ENCODE measurements at places on chromosomes 3 and 15.

- no peaks in the 10 kb centered on the region for H3K27me3 ChIP-seq
- H3K36me3 ChIP-seq: no peaks in the 10 kb centered on the region
- no peak overlapping the region for H3K27ac ChIP-seq
- peak; percentile 2 for DNase-seq
- no peak overlapping the region for H3K4me3 ChIP-seq
Measured at GRCh38 chr3:162337630-162338029, 841.0 kb downstream of the OTOL1 start.

DNA sequence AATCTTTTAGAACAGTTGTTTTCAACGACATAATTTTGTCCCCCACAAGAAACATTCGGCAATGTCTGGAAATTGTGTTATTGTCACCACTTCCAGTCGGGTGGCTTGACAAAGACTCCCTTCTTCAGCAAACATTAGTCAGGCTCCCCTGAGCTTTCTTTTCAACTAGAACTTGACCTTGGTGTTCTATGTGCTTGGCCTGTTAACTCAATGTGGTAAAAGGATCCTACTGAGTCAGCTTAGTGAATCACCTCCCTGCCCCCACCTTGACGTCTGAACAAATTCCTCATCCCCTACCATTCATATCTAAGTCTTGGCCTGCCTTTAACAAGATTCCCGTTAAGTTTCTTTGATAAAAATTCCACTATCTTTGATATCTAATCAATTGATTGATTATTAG, 465.0 kb upstream of the ROBO1 start:
- no peak overlapping the region for H3K4me3 ChIP-seq
- no peak overlapping the region for H3K27ac ChIP-seq
- no peaks in the 10 kb centered on the region for H3K36me3 ChIP-seq
- H3K4me1 ChIP-seq: no peaks in the 10 kb centered on the region
- no peaks in the 10 kb centered on the region for H3K27me3 ChIP-seq

- H3K27ac ChIP-seq: no peak overlapping the region
- no peak overlapping the region for H3K4me3 ChIP-seq
- no peaks in the 10 kb centered on the region for H3K27me3 ChIP-seq
- DNase-seq: no peak
- H3K36me3 ChIP-seq: no peaks in the 10 kb centered on the region
- H3K4me1 ChIP-seq: no peaks in the 10 kb centered on the region
Measured at GRCh38 chr3:132174500-132174899, 139.7 kb upstream of the CPNE4 start.

GRCh38 chr3:19060404-19060803, 87.9 kb upstream of the KCNH8 start:
- no peak overlapping the region for H3K4me3 ChIP-seq
- H3K36me3 ChIP-seq: no peaks in the 10 kb centered on the region
- no peaks in the 10 kb centered on the region for H3K27me3 ChIP-seq
- no peak overlapping the region for H3K27ac ChIP-seq
- H3K4me1 ChIP-seq: no peaks in the 10 kb centered on the region
- no peak for DNase-seq

DNA sequence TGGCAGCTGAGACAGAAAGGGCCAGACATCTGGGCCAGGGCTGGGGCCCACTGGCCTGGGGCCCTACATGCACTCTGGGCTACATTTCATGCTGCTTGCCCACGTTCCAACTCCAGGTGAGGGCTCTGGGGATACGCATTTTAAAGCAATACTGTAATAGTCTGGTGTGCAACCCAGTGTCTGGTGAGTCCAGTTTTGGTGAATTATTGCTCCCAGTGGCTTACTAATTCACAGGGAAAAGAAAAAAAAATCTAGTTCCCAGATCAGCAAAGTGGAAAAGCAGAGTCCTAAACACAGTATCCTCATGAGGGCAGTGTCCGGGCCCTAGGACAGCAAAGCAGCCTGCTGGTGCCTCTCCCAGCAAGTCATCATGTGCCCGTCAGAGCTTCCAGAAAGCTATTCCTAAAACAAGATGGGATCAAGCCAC, 82.4 kb downstream of the CCNL1 start:
- no peaks in the 10 kb centered on the region for H3K36me3 ChIP-seq
- no peak overlapping the region for H3K27ac ChIP-seq
- peak; percentile 58 for DNase-seq
- H3K4me3 ChIP-seq: no peak overlapping the region

DNA sequence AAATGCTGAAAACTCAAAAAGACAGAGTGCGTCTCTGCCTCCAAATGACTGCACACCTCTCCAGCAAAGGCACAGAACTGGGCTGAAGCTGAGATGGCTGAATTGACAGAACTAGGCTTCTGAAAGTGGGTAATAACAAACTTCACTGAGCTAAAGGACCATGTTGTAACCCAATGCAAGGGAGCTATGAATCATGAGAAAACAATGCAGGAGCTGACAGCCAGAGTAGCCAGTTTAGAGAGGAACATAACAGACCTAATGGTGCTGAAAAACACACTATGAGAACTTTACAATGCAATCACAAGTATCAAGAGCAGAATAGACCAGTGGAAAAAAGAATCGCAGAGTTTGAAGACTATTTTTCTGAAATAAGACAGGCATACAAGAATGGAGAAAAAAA, 10.1 kb upstream of the AVEN start:
- no peak overlapping the region for H3K27ac ChIP-seq
- no peak for DNase-seq
- H3K4me1 ChIP-seq: no peaks in the 10 kb centered on the region
- H3K4me3 ChIP-seq: no peak overlapping the region
- H3K27me3 ChIP-seq: no peaks in the 10 kb centered on the region
- no peaks in the 10 kb centered on the region for H3K36me3 ChIP-seq

- H3K36me3 ChIP-seq: peaks cover 8% of the 10 kb centered on the region
- H3K27ac ChIP-seq: no peak overlapping the region
- no peak for DNase-seq
- no peaks in the 10 kb centered on the region for H3K4me1 ChIP-seq
Measured at GRCh38 chr15:82124331-82125263, 78.8 kb upstream of the MEX3B start.

GRCh38 chr3:18830087-18830486, 318.2 kb upstream of the KCNH8 start:
- no peak overlapping the region for H3K27ac ChIP-seq
- H3K4me3 ChIP-seq: no peak overlapping the region
- H3K36me3 ChIP-seq: no peaks in the 10 kb centered on the region
- DNase-seq: no peak
- no peaks in the 10 kb centered on the region for H3K27me3 ChIP-seq

DNA sequence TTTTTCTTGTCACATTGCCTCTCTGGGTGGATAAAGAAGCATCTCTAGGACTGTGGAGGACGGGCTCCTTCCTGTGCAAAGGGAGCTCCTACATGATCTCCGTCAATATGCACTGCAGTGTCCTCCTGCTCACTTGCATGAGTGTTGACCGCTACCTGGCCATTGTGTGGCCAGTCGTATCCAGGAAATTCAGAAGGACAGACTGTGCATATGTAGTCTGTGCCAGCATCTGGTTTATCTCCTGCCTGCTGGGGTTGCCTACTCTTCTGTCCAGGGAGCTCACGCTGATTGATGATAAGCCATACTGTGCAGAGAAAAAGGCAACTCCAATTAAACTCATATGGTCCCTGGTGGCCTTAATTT, 478 bp downstream of the GPR15 start:
- no peak for DNase-seq
- H3K27ac ChIP-seq: no peak overlapping the region
- peaks cover 4% of the 10 kb centered on the region for H3K27me3 ChIP-seq
- H3K36me3 ChIP-seq: no peaks in the 10 kb centered on the region

GRCh38 chr3:54819946-54820345, 107.9 kb downstream of the LRTM1 start:
- DNase-seq: peak; percentile 65
- no peaks in the 10 kb centered on the region for H3K27me3 ChIP-seq
- peaks cover 5% of the 10 kb centered on the region for H3K4me1 ChIP-seq
- H3K36me3 ChIP-seq: no peaks in the 10 kb centered on the region
- H3K4me3 ChIP-seq: no peak overlapping the region

GRCh38 chr3:151347432-151347831, 18.1 kb upstream of the P2RY13 start:
- no peak overlapping the region for H3K4me3 ChIP-seq
- H3K27ac ChIP-seq: no peak overlapping the region
- no peaks in the 10 kb centered on the region for H3K36me3 ChIP-seq
- no peaks in the 10 kb centered on the region for H3K4me1 ChIP-seq
- DNase-seq: peak; percentile 65

DNA sequence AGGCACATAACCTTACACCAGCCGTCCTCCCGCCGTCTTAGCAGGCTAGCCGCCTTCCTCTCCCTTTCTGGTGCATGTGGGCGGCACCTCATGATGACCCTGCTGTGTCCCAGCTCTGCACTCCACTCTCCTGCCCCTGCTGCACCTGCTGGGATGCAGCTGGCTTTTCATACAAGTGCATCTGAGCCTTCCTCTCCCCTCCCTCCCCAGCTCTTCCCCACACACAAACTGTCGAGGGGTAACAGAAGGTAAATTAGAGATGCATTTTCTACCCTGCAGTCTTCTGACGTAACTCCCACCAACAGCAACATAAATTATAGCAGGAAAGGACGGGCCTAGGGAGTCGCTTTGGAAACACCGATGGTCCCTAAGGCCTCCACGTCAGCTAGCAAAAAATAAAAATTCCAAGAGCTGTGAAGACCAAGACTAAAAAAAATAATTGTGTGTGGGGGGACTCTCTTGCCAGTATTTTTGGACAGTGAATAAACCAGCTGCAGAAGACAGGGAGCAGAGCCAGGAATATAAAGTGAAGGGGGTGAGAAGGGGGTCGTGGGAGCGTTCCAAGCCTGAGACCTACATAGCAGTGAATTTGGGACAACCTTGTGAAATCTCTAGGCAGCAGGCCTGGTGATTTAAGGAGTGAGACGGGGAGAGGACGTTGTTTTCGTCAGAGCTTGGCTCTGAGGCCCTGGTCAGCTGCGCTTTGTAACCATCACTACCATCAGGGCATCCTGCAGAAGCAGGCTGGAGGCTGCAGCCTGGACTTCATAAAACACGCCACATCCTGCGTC, 216.2 kb downstream of the ADAMTS17 start:
- no peak overlapping the region for H3K4me3 ChIP-seq
- peak; percentile 97 for DNase-seq
- peaks cover 30% of the 10 kb centered on the region for H3K4me1 ChIP-seq
- no peaks in the 10 kb centered on the region for H3K36me3 ChIP-seq
- H3K27me3 ChIP-seq: no peaks in the 10 kb centered on the region

GRCh38 chr3:13841141-13841540, 38.7 kb downstream of the WNT7A start:
- DNase-seq: no peak
- no peak overlapping the region for H3K27ac ChIP-seq
- peaks cover 12% of the 10 kb centered on the region for H3K27me3 ChIP-seq

DNA sequence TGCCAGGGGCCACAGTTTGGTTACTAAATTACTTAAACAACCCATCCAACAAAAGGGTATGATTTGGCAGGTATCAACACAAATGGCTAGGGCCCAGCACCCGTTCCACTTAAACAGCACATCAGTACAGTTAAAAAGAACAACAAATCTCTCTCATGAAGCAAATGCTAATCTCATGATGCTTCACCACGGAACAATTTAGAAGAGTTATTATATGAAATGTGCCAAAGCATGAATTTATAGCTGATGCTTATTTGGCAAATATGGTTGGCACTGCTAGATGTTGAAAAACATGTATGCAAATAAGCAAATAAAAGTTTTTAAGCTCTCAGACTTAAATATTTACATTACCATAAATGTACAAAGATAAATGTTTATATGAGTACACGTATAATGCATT, 2.3 kb downstream of the PEAK1 start:
- H3K36me3 ChIP-seq: no peaks in the 10 kb centered on the region
- H3K27ac ChIP-seq: no peak overlapping the region
- H3K4me1 ChIP-seq: peaks cover 8% of the 10 kb centered on the region
- H3K4me3 ChIP-seq: no peak overlapping the region
- H3K27me3 ChIP-seq: no peaks in the 10 kb centered on the region
- no peak for DNase-seq

- no peaks in the 10 kb centered on the region for H3K36me3 ChIP-seq
- H3K4me1 ChIP-seq: no peaks in the 10 kb centered on the region
- no peak overlapping the region for H3K27ac ChIP-seq
- H3K27me3 ChIP-seq: no peaks in the 10 kb centered on the region
Measured at GRCh38 chr15:27017168-27017809, 46.3 kb downstream of the GABRG3 start.

- H3K27me3 ChIP-seq: no peaks in the 10 kb centered on the region
- no peak overlapping the region for H3K27ac ChIP-seq
- H3K4me1 ChIP-seq: no peaks in the 10 kb centered on the region
- DNase-seq: peak; percentile 38
- no peaks in the 10 kb centered on the region for H3K36me3 ChIP-seq
Measured at GRCh38 chr15:45454814-45455213, 67.7 kb downstream of the SLC30A4 start.

DNA sequence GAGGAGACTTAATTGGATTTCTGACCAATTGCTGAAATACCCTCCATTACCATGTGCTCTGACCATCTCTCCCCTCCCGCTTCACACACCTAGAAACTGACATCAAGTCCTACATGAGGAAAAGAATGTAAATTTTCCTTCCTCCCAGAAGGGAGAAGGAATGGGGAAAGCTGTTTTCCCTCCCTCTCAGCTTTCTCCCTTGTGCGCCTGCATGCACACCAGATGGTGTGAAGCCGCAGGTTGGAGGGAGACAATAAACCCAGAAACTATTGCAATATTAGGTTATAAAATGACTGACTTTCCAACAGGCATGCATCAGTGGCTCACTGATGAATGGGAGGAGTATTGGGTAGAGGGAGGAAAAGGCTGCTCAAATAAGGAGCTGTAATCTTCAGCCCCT, 50.9 kb downstream of the MB21D2 start:
- H3K27me3 ChIP-seq: no peaks in the 10 kb centered on the region
- H3K4me3 ChIP-seq: no peak overlapping the region
- no peak overlapping the region for H3K27ac ChIP-seq

- no peaks in the 10 kb centered on the region for H3K4me1 ChIP-seq
- H3K27ac ChIP-seq: no peak overlapping the region
- DNase-seq: no peak
- H3K27me3 ChIP-seq: no peaks in the 10 kb centered on the region
- no peak overlapping the region for H3K4me3 ChIP-seq
Measured at GRCh38 chr15:61915640-61916039, 144.6 kb downstream of the VPS13C start.

DNA sequence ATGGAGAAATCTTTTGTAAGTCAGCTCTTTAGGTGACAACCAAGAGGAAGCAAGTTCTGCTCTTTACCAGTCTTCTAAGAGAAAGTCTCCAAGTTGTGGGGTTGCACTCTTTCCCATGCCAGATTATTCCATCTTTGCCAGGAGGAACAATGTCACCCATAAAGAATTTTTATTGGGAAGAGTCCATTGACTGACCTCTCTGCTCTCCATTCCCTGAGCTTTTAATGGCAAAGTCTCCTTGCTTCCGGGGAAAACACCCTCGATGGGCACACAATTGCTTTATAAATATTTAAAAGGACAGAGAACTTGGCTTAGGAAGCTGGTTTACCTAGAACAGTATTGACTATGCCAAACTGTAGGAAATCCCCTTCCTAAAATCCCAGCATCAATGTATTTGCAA, 19.9 kb upstream of the UBE2E1 start:
- H3K4me1 ChIP-seq: no peaks in the 10 kb centered on the region
- DNase-seq: no peak

GRCh38 chr3:41794748-41795589, 166.9 kb downstream of the ULK4 start:
- no peaks in the 10 kb centered on the region for H3K27me3 ChIP-seq
- H3K4me3 ChIP-seq: no peak overlapping the region
- H3K4me1 ChIP-seq: no peaks in the 10 kb centered on the region
- DNase-seq: no peak
